ENCODE measurements at places on chromosomes 2 and 18. TPM values are rescaled to one million over a fixed set of nuclear protein-coding genes. Genes with fewer than 3 reads are reported as not detected.

Gene PRSS56
- not detected for polyA plus RNA-seq

Gene MLPH
- polyA plus RNA-seq, result not detected

Gene WDR7
- 23.6 TPM for polyA plus RNA-seq

Gene CHRNG
- not detected for polyA plus RNA-seq

Gene LOXHD1
- polyA plus RNA-seq, result 0.33 TPM

Gene CABLES1
- polyA plus RNA-seq, result not detected

Gene BUB1
- polyA plus RNA-seq, result 0.11 TPM
